GM12878 (cell line): ENCODE measurements at places on chromosomes 6 and 20. TPM values are rescaled to one million over a fixed set of nuclear protein-coding genes. Genes with fewer than 3 reads are reported as not detected.
A peak's percentile ranks its signal among the peaks of the same experiment; 100 is the strongest.

The PI16 gene
- polyA plus RNA-seq, result 0.06 and 0.12 TPM in 2 replicates

The KIAA0408 gene
- not detected in 2 replicates for polyA plus RNA-seq

The PBOV1 gene
- polyA plus RNA-seq, result not detected in 2 replicates

DNA sequence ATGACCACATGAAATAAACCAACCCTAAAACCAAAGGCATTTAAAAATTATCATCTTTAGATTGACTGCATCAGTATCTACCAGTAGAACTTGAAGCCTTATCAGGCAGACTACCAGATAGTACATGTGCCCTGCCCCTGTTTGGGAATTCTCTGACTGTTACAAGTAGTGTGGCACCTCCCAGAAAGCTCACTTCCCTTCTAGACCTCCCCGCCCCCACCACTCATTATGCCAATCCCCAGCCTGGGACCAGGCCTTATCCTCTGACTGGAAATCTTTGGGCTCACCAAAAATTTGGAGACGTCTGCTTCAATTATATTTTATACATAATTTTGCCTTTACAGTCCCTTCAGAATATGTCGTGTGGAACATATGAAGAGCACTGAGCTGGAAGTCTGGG, 155.6 kb downstream of the TFAP2B start:
- H3K4me3 ChIP-seq, result no peak overlapping the region
- DNase-seq, result no peak
- H3K36me3 ChIP-seq, result no peaks in the 10 kb centered on the region
- H3K27ac ChIP-seq, result no peak overlapping the region

DNA sequence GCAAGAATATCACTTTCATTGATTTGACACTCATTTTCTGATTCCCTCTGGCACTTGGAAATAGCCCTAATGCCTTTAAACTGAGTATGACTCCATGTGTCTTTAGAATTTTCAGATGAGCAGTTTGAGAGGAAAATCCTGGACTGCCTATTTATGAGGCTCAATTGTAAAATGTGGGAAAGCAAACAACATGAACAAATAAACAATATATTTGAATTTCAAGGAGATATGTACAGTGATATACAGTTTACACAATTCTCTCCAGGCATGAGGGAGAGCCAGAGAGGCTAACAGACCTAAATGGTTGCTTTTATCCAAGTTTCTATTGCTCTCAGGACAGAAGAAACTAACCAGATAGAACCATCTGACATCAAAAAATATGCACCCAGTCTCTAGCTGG, 748.2 kb upstream of the NRSN1 start:
- H3K4me3 ChIP-seq, result no peak overlapping the region
- no peaks in the 10 kb centered on the region for H3K4me1 ChIP-seq
- H3K36me3 ChIP-seq, result no peaks in the 10 kb centered on the region
- H3K27me3 ChIP-seq, result no peaks in the 10 kb centered on the region
- no peak for DNase-seq

- H3K27me3 ChIP-seq, result no peaks in the 10 kb centered on the region
- no peak for DNase-seq
- H3K4me3 ChIP-seq, result peak overlapping the region; percentile 53
- H3K27ac ChIP-seq, result peak overlapping the region; percentile 48
Measured at GRCh38 chr20:32040142-32040953, 11.7 kb upstream of the HCK start.
